ENCODE measurements at places on chromosomes 2 and 18.

GRCh38 chr2:86747711-86748639 lies 27.9 kb downstream of the RMND5A start:
- peak; percentile 55 for DNase-seq

DNA sequence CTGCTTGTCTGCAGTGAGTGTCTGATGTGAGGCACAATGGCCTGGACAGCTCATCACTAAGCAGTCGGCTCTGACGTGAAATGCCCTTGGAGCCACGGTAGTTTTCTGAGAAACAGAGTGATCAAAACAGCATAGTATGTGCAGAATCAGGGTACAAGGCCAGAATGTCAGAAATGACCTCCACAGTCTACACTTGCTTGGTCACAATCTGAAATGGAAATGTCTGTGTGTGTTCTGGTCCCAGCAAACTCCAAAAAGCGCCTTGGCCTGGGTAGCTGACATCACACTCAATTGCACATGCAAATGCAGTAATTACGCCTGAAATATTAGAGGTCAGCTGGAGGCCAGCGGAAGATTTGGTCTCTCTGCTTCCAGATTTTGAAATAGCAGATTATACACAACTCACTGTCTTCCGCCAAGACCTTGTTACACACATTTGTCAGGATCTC lies 95.4 kb downstream of the CTAGE1 start:
- no peak for DNase-seq

DNA sequence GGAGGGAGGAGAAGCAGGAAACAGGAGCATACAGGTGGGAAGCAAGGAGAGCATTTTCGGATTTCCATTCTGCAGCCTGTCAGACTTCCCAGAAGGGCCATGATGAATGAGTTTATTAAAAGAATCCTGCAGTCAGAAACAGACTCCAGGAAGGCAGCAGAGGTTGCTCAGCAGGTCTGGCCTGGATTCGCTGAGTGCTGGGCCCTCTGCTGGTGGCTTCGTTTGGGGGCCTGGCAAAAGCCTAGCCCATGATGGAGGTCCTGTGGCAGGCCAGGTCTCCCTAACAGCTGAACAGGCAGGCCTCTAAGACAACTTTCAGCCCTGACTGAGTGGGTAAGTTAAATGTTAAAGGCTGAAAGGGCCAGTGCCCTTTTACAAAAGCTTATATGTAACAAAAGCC lies 108.2 kb upstream of the CAPN13 start:
- no peak for DNase-seq

DNA sequence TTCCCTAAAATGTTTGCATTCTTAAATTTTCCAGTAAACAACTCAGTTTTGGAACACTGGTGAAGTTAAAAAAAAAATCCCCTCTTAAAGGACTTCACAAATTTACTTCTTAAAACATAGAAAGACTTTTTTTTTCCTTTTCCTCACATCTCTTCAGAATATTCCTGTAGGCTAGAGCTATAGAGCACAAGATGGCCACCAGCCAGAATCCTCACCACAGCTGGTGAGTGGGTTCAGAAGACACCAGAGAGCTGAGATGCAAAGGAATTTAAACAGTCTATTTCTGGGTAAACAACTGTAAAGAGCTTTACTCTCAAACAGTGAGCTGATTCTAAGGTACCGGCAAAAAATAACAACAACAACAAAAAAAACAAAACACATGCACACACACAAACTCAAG lies 252.8 kb downstream of the LRP1B start:
- DNase-seq = no peak

DNA sequence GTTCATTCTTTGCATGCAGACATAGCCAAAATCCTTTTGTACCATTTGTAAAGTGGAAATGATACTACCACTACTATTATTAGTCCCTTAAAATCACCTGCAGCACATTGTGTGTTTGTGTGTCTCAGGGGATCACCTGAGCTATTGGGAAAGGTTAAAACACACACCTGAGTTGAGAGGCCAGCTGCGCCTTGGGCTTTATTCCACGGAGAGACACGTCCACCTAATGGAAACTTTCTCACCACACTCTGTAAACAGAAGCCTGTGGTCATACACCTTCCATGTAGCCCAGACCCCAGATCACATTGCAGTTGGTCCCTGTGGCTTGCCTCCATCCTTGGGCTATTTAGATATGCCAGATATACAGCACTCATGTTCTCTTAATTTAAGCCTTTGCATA lies 81.8 kb upstream of the SH3BP4 start:
- DNase-seq = no peak

GRCh38 chr2:140308706-140309105 lies 1528.5 kb upstream of the NXPH2 start:
- no peak for DNase-seq

DNA sequence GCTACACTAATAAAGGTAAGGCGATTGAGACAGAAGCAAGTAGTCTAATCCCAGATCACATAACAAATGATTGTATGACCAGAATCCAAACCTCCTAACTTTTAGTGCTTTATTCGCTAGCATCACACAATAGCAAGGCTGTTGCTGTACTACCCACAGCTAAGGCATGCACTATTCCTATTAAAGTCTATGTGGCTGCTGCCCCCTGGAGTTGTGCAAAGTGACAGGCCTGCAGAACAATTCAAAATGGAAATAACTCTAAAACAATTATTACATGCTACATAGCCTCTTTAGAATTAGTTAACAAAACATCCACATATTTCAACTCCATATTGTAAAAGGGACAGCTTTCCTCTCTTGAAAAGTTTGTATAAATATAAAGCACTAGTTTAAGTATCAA lies 6.0 kb downstream of the ERBB4 start:
- no peak for DNase-seq

- DNase-seq = no peak
Observed at GRCh38 chr18:22981274-22982133, 48.4 kb downstream of the RBBP8 start.

- no peak for DNase-seq
Observed at GRCh38 chr2:48207201-48207641, 300.9 kb upstream of the FBXO11 start.

DNA sequence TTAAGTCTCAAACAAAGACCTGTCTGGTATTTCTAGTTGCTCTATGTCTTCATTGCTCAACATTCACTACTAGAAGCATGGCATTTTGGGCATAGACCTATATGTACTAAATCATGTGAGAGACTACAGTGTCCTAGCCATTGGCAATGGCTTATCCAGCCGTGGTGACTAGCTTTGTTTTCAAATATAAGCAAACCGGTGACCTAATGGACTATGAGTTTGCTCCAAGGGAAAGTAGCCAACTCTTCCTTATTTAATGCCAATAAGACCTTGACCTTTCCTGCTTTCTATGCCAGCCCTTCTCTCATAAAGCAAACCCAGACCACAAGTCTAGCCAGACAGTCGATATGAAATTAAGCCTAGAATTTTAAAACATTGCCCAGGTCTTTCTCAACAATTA lies 113.7 kb upstream of the CREB1 start:
- no peak for DNase-seq

GRCh38 chr2:49772299-49772970 lies 618.1 kb upstream of the FSHR start:
- DNase-seq = no peak

DNA sequence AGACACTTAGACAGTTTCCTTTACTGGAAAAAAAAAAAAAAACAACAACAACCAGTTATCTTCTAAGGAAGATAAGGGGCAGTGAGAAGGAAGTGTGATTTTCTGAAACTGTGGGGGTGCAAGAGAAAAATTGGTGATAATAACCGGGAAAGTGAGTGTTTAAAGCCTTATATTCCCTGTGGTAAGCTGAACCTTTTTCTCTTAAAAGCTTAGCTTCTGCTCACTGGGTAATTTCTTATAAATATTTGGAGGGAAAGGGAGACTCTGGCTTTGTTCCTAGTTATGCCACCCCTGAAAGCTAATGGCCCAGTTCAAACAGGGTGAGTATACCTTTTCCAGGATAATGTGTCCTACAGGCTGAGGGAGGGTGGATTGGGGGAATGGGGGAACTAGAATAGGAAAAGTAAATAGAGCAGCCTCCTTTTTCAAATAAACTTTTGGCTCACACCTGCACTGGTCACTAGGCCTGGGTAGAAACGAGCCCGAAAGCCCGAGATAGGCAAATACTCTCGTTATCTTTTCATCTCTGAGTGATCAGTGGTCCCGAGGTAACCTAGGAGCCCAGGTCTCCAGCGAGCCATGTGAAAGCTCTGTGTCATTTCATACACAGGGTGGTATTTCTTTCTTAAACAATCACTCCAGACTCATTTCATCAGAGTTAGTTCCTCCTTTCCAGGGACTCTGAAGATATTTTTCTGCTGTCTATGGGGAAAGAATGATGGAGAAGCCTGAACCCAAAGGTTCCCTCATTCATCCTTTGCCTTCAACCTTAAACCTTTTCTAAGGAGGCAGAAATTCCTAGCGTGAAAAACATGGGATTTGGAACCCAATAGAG lies 15.5 kb upstream of the SRBD1 start:
- peak; percentile 16 for DNase-seq

DNA sequence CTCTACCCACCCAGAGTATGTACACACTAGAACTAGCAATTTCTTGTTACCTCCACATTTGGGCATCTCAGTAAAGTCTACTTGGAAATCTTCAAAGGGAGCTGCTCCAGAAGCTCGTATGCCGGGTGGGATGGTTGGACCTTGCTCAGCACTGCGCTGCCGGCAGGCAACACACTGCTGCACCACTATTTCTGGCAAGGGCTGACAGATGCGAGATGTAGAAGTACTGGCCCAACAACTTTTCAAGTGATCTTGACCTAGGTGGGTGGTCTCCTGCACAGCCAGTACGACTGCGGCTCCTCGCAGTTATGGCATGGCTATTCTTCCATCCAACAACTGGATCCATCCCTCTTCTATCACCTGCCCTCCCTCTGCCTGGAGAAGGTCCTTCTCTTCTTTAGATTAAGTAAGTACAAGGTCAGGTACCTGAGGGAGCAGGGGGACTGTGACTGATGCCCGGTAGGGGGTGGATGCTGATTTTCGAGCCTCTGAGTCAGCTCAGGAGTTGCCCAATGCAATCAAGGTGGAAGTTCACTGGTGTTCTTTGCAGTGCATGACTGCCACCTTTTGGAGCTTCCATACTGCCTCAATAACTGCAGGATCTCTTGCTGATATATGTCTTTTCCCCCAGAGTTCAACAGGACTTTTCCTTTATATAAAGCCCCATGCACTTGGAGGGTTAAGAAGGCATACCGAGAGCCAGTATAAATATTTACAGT lies 100.4 kb upstream of the SLC1A4 start:
- no peak for DNase-seq

DNA sequence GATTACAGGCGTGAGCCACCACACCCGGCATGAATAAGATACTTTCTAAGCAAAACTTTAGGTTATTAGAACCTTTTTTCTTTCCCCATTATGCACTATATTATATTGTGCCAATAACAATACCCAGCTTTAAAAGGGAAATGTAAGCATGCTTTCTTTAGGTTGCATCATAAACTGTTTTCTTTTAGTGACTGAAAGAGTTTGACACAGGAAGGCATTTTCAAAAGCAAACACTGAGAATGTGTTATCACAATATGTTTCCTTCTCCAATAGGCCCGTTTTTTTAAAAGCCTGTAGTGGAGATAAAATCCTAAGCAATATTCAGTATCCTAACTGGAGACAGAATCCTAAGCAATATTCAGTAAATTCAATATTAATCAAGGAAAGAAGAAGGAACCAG lies 16.7 kb upstream of the EPB41L5 start:
- DNase-seq = no peak

- DNase-seq = no peak
Observed at GRCh38 chr2:69026691-69027459, 13.9 kb downstream of the ANTXR1 start.

DNA sequence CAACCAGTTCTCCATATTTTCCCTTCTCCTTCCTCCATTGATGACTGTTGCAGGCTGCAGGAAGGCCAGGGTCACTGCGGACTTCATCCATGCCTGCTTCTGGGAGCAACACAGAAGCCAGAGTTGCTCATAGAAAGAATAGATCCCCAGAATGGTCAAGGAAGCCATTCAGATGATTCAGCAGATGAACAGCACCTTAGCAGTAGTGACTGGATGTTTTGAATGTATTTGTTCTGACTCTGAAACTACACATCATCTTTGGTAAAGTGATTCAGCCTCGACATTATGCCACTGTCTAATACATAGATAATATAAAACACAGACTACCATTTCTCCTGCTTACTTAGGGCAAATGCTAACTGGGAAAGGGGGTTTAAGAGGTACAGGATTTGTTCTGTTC lies 411.6 kb downstream of the RND3 start:
- no peak for DNase-seq

DNA sequence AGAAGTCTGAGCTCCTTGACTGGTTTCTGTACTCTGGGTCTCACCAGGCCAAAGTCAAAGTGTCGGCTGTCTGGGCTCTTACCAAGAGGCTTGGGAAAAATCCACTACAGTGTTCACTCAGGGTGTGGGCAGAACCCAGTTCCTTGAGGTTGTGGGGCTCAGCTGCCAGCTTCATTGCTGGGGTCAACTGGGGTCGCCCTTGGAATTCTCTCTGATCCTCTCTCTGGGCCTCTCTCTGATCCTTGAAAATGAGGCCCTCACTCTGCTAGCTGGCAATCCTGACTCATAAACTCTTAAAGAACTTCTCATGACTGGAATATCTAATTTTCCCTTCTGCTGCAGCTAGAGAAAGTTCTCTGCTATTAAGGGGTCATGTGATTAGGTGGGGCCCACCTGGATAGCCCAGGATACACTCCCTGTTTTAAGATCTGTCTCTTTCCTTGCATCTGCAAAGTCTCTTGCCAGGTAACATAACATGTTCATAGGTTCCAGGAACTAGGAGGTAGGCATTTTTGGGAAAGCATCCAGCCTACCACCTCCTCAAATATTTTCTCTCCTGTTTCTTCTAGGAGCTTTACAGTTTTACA lies 66.3 kb downstream of the SP110 start:
- no peak for DNase-seq

DNA sequence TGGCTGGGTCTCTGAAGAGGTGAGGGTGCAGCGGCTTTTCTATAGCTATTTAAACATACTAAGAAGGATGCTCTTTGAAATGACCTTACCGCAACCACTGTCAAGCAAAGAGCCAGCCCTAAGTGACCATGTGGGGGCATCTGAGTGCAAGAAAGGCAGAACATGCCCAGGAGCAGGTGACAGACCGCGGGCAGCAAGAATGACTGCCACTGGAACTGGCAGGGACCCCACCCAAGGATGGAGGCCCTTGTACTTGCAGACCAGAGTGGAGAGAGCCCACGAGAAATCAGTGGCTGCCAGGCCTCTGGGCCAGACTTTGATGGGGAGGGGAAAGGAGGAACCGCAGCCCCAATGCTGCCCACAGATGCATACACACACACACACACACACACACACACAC lies 33.1 kb downstream of the DNMT3A start:
- no peak for DNase-seq

DNA sequence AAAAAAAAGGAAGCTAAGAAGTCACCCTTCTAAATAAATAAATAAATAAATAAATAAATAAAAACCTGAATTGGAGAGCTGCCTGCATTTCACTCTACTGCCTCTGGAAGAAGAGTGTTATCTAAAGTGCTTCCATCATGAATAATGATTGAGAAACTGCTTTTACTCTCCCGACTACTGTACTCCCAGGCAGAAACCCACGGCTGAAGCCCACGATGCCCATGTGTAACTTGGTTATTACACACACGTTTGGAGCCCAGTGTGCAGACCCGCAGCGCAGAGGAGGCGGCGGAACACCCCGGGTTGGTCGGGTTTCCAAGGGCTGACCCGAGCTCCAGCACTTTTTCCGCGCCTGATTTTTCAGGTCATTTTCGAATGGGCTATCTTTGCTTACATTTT lies 697 bp upstream of the SPATS2L start:
- no peak for DNase-seq

- no peak for DNase-seq
Observed at GRCh38 chr2:117056376-117056748, 758.1 kb upstream of the DDX18 start.

Data from AML-193 (cell line).